ENCODE measurements at places on chromosomes 3 and 15.

- DNase-seq, result no peak
- H3K27ac ChIP-seq, result no peak overlapping the region
- H3K27me3 ChIP-seq, result no peaks in the 10 kb centered on the region
- H3K4me1 ChIP-seq, result no peaks in the 10 kb centered on the region
- H3K4me3 ChIP-seq, result no peak overlapping the region
Measured at GRCh38 chr3:47342151-47342550, 38.7 kb upstream of the PTPN23 start.

GRCh38 chr15:48250640-48251076, 44.6 kb downstream of the SLC12A1 start:
- H3K4me1 ChIP-seq, result no peaks in the 10 kb centered on the region
- H3K36me3 ChIP-seq, result no peaks in the 10 kb centered on the region
- no peak overlapping the region for H3K4me3 ChIP-seq
- peak; percentile 23 for DNase-seq
- no peaks in the 10 kb centered on the region for H3K27me3 ChIP-seq
- H3K27ac ChIP-seq, result no peak overlapping the region

- H3K27me3 ChIP-seq, result no peaks in the 10 kb centered on the region
- DNase-seq, result no peak
- no peak overlapping the region for H3K4me3 ChIP-seq
- H3K4me1 ChIP-seq, result peaks cover 12% of the 10 kb centered on the region
- H3K36me3 ChIP-seq, result no peaks in the 10 kb centered on the region
Measured at GRCh38 chr3:99836681-99837080, 19.0 kb downstream of the CMSS1 start.

DNA sequence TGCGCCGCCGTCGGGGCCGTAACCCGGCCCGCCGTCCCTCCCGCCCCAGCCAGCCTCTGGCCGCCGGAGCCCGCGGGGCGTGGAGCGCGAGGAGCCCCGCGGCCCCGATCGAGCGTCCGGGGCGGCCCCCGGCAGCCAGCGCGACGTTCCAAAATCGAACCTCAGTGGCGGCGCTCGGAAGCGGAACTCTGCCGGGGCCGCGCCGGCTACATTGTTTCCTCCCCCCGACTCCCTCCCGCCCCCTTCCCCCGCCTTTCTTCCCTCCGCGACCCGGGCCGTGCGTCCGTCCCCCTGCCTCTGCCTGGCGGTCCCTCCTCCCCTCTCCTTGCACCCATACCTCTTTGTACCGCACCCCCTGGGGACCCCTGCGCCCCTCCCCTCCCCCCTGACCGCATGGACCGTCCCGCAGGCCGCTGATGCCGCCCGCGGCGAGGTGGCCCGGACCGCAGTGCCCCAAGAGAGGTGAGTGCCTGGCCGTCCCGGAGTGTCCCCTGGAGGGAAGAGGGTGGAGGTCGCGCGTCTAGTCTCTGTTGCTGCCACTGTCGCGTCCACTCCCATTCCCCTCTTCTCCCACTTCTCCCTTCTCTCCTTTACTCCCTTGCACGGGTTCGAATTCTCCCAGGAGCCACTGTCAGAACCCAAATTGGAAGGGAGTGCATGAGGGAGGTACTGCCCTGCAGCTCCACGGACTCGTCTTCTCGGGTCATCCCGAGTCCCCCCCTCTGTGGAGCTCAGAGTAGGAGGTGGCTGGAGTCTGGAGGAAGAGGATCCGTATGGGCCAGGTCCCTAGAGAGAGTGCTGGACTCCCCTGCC, 585 bp downstream of the CSK start:
- peak overlapping the region; percentile 20 for H3K27ac ChIP-seq
- H3K4me1 ChIP-seq, result peaks cover 47% of the 10 kb centered on the region
- H3K36me3 ChIP-seq, result no peaks in the 10 kb centered on the region
- H3K27me3 ChIP-seq, result no peaks in the 10 kb centered on the region
- DNase-seq, result peak; percentile 39

DNA sequence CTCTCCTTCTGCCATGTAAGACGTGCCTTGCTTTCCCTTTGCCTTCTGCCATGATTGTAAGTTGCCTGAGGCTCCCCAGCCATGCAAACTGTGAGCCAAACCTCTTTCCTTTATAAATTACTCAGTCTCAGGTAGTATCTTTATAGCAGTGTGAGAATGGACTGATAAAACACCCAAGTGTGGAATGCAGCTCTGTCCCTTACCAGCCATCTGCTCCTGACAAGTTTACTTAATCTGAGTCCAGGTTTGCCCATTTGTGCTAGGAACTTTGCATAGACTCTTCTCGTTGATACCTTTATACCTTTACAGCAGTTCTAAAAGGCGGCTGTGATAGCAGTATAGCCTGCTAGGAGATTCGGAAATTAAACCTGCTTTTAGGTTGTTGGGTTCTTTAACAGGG, 48.1 kb downstream of the SLC25A26 start:
- no peak overlapping the region for H3K4me3 ChIP-seq
- H3K27me3 ChIP-seq, result no peaks in the 10 kb centered on the region
- H3K4me1 ChIP-seq, result peaks cover 9% of the 10 kb centered on the region
- H3K36me3 ChIP-seq, result no peaks in the 10 kb centered on the region
- no peak overlapping the region for H3K27ac ChIP-seq

DNA sequence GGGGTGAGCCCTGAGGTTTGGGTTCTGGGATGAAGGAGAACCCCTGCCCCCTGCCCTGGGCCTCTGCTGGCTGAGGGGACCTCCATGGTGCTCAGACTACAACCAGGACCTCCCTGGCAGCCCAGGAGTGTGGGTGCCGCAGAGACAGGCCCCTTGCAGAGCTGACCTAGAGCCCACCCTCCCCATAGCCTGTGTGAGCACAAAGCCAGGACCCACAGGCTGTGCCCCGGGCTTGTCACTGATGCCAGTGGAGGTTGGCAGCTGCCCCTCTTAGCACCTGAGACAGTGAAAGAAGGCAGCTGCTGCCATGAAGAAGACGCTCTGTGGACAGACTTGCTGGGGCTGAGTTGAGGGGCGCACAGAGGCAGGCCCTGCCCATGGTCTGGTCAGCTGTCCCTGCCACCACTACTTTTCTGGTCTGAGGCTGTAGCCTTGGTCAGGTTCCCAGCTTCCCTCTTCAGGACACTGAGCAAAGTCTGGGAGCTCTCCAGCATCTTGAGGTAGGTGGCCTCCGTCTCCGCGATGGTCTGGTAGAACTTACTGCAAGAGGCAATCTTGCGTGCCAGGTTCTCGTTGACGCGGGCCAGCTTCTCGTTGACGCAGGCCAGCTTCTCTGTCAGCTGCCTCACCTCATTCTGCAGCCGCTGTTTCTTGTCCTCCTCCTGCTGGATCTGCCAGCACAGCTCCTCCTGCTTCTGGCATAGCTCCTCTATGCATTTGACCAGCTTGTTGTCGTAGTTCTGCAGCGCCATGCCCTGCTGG, 23.0 kb downstream of the USP4 start:
- H3K4me1 ChIP-seq, result no peaks in the 10 kb centered on the region
- no peak overlapping the region for H3K4me3 ChIP-seq
- H3K27me3 ChIP-seq, result no peaks in the 10 kb centered on the region

DNA sequence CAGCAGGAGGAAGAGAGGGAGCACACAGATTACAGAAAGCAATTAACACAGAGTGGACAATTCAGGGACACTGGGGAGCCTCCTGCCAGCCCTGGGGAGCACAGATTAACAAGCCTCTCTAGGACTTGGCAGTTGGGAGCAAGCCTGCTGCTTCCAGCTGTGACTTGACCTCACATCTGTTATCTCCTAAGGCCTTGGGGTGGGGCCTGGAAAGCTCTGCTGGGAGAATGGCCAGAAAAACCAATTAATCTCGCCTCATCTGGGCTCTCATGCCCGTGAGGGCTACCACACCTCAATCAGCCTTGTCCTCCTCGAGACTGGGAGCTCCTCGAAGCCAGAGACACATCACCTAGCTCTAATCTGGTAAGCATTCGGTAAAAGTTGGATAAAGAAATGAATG, 39.1 kb downstream of the SEMA5B start:
- no peaks in the 10 kb centered on the region for H3K4me1 ChIP-seq
- H3K4me3 ChIP-seq, result no peak overlapping the region
- no peaks in the 10 kb centered on the region for H3K27me3 ChIP-seq
- no peak overlapping the region for H3K27ac ChIP-seq

DNA sequence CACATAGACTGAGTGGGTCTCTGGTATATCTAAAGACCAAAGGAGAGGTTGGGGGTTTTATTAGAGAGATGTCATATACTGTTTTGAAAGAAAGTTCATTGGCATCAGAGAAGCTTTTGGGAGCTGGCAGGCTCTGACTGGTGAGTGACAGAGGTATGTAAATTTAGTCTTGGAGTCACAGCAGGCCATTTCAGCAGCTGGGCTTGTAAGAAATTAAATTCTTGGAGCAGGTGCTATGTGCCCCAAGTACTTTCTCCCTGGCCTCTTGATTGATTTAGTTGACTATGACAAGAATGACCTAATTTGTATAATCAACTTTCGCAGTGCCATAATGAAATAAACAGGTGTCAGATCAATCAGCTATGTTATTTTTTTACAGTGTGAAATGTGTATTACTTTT, 47.8 kb upstream of the CDAN1 start:
- no peaks in the 10 kb centered on the region for H3K4me1 ChIP-seq
- H3K36me3 ChIP-seq, result no peaks in the 10 kb centered on the region
- H3K27ac ChIP-seq, result no peak overlapping the region

GRCh38 chr15:70299931-70300869, 202.5 kb upstream of the TLE3 start:
- H3K27me3 ChIP-seq, result no peaks in the 10 kb centered on the region
- no peak overlapping the region for H3K27ac ChIP-seq
- H3K4me3 ChIP-seq, result no peak overlapping the region
- DNase-seq, result no peak

DNA sequence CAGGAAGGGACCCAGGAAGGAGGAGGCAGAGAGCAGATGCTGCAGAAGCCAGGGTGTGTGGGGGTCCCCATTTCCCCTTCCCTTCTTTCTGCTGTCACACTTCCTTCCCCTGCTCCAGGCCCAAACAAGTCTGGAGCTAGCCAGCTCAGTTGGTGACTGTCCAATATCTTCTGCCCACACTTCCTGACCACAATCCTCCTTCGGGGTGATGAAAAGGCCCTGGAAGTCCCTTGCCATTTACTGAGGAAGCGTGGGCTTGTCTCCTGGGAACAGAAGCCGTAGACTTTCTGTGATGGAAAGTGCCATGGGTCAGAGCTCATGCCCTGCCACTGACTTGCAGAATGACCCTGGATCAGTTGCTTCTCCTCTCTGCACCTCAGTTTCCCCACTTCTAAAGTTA, 39.0 kb downstream of the ANAPC13 start:
- H3K27me3 ChIP-seq, result no peaks in the 10 kb centered on the region
- no peaks in the 10 kb centered on the region for H3K36me3 ChIP-seq
- H3K4me1 ChIP-seq, result peaks cover 31% of the 10 kb centered on the region

DNA sequence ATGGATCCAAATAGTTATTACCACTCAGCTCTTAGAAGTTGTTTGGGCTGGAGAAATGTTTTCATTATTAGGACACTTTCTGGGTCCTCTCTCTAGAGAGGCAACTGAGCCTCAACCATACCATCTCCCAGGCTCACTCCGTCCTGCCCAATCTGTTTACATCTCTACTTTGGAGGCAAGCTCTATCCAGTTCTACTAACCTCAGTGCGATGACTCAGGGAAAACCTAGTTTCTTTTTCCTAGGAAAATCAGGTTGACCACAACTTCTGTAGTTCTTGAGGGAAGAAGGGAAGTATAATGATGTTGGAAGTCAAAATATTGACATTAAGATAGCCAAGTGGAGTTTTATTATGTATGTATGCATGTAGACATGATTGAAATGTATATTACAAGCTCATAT, 40.4 kb downstream of the LPP start:
- no peaks in the 10 kb centered on the region for H3K36me3 ChIP-seq
- H3K4me1 ChIP-seq, result no peaks in the 10 kb centered on the region
- DNase-seq, result no peak
- H3K27ac ChIP-seq, result no peak overlapping the region
- H3K4me3 ChIP-seq, result no peak overlapping the region
- H3K27me3 ChIP-seq, result no peaks in the 10 kb centered on the region

- no peaks in the 10 kb centered on the region for H3K36me3 ChIP-seq
- no peaks in the 10 kb centered on the region for H3K27me3 ChIP-seq
- no peak for DNase-seq
- no peak overlapping the region for H3K4me3 ChIP-seq
- no peaks in the 10 kb centered on the region for H3K4me1 ChIP-seq
- H3K27ac ChIP-seq, result no peak overlapping the region
Measured at GRCh38 chr15:35932531-35932930, 386.6 kb upstream of the DPH6 start.

All from thyroid gland (tissue), 4 donors.